ENCODE measurements at places on chromosomes 1 and 21.

- no peak for DNase-seq
Observed at GRCh38 chr1:113901191-113901590, 3.4 kb downstream of the AP4B1 start.

DNA sequence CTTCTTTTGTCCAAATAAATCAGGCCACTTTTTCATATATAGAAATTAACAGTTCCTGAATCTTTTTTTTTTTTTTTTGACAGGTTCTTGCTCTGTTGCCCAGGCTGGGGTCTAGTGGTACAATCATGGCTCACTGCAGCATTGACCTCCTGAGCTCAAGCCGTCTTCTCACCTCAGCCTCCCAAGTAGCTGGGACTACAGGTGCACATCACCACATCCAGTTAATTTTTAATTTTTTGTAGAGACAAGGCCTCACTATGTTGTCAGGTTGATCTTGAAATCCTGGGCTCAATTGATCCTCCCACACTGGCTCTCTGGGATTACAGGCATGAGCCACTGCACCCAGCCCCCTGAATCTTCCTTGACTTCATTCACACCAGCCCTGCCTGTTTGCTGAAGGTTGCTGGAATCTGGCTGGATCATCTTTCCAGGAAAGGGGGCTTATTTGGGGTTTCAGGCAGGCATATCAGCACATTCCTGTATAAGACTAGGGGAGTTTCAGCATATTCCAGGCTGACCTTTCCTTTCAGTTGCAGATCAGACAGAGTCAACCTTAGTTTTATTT lies 78.2 kb upstream of the ARHGAP29 start:
- no peak for DNase-seq

GRCh38 chr1:19164274-19165015 lies 45.6 kb downstream of the UBR4 start:
- no peak for DNase-seq

DNA sequence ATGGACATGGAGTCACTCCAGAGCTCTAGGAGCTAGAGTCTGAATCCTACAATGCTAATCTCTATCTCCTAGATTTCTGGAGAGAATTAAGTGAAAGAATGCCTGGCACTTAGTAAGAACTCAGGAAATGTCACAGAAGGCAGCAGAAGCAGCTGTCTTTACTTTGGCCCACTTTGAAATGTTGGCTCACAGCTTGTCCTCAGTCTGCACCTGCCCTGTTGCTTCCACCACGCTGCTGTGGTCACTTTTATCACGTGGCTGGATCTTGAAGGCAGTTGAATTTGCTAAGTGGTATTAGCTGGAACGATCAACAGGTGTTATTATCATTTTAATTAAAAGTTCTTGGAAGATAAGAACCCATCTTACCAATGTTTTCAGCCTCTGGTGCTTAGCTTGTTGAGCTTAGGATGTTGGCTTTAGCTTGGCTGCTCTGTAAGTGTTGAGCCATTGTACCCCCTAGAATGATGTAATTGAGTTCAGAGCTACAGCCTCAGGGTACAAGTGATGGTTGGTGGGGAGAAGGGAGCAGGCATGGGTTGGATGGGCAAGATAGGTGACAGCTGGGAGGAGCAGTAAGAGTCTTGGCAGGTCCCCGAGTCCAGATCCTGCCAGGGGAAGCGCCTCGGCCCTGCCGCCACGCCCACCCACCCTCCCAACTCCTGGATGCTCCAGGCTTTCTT lies 41.9 kb upstream of the EPS8L3 start:
- no peak for DNase-seq

DNA sequence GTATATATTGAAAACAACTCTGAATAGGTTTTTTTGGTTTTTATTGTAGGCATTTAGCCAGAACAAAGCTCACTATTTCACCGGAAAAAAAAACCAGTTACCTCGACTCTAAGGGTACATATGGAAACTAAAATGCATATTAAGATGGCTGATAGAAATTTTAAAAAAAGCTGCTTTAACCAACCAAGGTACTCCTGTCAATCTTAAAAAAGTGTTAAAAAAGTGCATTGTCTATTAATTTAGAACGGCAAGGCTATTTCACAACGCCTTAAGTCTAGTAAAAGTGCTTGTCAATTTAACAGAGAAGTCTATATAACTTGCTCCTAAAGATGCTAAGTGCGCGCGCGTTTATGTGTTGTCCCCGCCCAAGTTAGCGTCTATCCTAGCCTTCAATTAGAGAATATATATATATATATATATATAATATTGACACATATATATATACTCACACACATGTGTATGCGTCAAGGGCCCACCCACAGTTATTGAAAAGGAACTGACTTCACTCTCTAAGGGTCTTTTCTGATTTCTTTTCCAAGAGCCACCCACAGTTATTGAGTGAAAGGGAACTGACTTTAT lies 934 bp downstream of the ASPM start:
- DNase-seq: no peak

GRCh38 chr1:204821924-204822323 lies 48.7 kb upstream of the NFASC start:
- no peak for DNase-seq

GRCh38 chr1:159207774-159208173 lies 3.1 kb downstream of the ACKR1 start:
- no peak for DNase-seq

DNA sequence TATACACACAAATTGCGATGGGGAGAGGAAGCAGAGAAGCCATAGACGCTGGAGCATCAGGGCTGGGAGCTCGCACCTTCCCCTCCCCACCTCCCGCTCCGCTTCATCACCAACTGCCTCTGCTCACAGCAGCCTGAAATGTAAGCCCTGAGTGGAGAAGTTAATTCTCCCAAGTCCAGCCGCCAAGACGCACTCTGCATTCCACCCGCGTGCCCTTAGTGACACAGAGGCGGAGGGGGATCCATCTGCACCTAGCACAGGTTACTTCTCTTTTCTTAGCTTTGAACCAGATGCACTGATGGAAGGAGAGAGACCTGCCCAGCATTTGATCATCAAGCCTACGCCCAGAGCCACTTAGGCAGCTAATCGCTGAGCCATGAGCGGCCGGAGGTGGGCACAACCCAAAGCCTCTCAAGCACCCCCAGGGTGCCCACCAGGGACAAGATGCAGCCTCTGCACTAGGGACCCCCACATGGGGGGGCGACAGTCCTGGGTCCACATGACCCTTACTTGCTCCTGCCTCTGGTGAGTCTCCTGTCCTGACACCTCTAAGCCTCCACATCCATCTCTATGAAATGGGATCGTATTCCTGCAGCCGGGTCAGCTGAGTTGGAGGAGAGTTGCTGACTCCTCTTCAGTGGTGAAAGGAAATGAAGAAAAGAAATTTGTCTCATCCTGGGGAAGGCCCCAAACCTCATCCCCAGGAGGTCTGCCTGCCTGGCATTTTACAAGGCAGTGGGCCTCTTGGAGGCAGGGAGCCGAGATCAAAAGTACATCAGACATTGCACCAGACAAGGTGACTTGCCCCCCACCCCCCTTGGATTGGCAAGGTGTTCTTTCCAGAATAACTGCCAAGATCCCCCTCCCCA lies 316.2 kb downstream of the MATN1 start:
- DNase-seq: no peak

DNA sequence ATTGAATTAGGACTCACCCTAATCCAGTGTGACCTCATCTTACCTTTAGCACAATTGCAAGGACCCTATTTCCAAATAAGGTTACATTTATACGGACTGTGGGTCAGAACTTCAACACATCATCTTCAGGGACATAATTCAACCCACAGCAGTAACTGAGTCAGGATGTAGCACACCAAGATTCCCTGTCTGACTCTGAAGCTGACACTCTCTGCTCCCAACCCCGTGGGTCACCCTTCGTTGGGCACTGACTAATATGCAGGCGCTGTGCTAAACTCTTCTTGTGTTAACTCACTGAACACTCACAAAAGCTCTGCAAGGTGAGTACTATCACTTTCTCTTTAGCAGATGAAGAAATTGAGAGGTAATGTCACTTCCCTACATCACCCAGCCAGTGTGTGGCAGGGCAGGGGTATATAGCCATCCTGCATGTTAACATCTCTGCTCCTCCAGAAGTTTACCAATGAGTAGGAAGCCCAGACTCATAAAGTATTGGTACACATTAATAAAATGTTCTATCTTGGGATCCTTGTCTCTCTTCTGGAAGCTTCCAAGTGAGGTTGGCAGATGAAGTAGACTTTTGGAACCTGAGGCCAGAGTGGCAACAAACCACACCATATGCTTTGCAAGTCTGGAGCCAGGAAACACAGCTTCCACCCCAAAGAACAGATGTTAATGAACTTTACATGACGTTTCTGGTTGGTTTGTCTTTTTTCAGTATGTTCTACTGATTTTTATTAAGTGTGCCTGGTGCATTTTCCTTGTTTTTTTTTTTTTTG lies 139.2 kb upstream of the KLHDC7A start:
- no peak for DNase-seq

GRCh38 chr1:208024406-208024805 lies 113.5 kb upstream of the CD34 start:
- no peak for DNase-seq

- no peak for DNase-seq
Observed at GRCh38 chr1:4128616-4129015, 228.5 kb upstream of the C1orf174 start.

DNA sequence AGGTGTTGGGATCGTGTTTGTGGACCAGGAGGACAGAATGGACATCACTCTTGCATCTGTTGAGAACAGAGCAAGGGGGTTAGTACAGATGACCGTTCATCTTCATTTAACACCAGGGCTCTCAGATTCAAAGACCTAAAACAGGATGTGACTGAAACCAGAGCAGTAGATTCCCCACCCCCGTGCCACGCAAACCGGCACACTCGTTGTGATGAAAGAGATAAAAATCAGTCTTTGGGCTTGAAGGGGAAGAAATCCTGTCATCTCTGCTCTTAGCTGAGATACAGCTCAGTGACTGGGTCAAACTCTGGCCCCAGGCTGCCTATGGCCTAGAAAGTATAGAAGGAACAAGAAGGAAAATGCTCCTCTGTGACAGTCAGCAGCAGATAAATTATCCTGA lies 146.2 kb upstream of the KRTAP19-8 start:
- peak; percentile 68 for DNase-seq

GRCh38 chr1:186016856-186017255 lies 282.7 kb downstream of the HMCN1 start:
- DNase-seq: no peak

GRCh38 chr1:161227196-161227871 lies 1.5 kb downstream of the TOMM40L start:
- peak; percentile 80 for DNase-seq

DNA sequence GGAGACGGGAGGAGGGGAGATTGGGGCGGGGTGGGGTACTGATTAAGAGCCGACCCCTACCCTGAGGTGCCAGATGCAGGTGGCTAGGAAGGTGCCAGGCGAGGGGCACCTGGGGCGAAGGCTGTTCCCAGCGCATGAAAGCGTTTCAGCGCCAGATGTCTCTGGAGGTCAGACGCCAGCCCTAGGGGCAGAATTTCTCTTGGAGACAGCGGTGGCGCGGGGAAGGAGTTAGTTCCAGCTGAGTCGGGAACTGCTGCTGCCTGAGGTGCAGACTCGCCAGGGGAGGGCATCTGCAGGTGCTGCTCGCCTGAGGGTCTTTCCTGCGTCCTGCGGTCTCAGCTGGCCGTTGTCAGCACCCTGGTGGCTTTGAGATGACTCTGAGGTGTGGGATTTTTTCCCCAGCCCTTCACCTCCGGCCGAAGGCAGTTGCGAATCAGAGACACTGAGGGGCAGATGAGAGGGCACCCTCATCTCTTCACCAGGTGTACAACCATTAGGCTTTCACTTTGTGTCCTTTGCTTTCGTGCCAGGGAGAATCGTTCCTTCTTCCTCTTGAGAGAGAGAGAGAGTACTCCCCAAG lies 539 bp downstream of the CGN start:
- DNase-seq: peak; percentile 6
